Cerebellar nuclear complex (tissue), 1 donor: ENCODE measurements at places on chromosomes 4 and X.

DNA sequence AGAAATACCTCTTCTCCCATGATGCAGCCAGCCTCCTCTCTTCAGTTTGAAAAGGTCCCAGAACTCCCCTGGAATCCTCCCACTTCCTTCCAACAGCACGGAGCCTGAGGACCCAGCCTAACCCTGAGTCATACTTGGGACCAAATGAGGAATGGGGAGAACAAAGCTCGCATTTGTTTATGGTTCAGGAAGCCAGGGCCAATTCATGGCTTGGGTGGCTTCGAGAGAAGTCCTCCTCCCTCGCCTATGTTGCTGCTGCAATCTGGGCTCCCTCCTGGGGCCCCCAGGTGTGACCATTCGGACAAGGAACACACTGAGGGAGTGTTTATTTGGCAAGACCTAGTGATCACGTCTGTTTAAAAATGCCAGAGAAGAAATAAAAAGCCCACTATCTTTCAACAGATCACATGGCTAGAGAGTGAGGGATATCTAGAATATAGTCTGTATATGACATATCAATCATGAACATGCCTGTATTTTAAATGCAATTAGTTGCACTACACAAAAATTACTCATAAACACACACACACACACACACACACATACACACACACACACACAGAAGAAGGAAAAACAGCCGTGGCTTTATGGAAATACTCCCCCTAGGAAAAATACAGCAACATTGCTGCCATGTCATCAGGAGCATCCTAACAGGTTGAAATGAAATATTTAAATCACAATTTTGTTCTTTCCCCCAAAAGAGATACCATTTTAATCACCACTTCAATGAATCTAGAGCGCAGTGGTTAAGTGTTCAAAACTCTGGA lies 155.7 kb upstream of the MAP3K15 start:
- no peak for DNase-seq

DNA sequence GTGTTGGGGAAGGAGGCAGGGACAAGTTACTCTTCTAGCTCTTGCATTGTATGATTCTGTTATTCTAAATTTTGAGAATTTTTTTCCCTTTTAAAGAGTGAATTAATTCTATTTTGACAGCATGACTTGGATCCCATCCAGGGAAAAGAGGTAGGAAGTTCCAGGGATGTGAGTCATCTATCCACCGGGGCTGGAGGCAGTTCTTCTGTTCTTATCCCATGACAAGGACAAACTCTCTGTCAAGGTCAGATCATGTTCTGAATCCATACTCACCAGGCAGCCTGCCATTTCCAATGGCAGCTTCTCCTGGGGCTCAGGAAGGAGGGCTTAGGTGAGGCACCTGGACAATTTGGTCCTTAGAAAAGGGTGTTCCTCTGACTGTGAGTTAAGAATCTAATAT lies 132.0 kb upstream of the MED14 start:
- no peak for DNase-seq

DNA sequence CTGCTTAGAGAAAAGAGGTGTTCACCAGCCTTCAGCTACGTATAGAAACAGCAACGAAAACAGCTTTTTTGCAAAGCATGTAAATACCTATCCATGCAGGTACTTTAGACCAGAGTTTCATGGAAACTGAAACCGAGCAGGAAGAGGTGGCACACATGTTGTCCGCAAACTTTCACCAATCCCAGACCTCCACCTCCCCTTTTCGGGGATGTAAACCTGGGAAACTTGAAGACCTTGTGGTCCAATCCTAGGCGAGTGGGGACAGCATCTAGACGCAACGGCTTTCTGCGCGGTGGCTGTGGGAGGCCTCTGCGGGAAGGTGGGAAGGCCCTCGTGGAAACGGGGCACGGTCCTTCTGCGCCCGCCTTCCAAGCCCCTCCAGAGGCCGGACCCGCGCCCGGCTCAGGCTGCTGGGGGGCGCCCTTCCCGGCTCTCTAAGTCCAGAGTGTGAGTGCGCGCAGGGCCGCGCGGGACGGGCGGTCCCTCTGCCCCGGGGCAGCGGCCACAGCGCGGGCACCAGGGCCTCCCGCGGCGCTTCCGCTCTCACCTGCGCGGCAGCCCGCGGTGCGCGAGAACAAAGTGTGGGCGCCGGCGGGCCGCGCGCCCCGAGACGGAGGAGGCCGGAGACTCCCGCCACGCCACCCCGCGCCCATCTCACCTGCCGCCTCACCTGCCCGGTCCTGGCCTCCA lies 830 bp upstream of the SHROOM2 start:
- DNase-seq = no peak

DNA sequence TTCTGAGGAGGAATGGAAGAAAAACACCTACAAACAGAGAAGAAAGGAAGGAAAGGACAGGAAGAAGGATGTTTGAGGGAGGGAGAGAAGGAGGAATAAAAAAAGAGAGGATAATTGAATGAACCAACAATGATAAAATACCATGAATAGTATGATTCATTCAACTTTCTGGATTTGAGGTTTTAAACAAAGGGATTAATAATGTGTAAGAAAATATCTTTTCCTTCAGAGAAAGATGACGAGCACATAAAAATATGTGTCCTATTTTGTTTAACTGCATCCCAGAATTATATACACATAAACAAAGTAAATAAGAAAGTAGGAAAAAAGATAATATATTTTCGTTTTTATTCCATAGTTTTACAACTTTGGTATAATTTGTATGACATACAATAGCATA lies 1380.4 kb downstream of the STIM2 start:
- DNase-seq = no peak

DNA sequence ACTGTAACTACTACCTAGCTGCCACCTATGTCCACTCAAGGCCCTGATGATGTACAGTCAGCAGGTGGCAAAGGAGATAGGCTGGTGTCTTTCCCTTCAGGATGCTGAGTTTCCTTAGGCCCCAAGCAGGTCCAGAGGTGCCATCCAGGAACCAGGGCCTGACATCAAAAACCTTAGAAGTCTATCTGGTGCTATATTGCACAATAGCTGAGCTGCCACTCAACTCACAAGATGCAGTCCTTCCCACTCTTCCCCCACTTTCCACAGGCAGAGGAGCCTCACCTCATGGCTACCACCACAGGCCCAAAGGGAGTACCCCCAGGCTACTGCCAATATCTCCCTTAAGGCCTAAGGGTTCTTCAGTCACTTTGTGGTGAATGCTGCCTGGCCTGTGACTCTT lies 83.9 kb upstream of the ZNF827 start:
- no peak for DNase-seq

DNA sequence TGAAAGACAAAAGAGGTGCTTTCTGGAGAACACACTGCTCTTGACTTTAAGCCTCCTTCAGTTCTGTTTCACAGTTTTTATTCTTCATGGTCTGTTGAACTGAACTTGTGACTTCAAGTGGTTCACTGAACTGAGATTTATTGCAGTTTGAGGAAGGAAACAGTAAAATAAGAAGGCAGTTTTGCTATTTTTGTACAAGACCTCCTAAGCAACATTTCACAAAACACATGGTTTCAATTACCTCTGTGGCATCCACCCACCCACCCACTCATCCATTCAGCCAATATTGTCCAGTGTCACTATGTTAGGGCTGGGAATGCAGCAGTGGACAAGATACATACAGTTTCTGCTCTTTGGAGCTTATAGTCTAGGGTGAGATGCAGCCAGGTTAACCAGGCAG lies 131.3 kb downstream of the IL1RAPL2 start:
- DNase-seq = no peak

DNA sequence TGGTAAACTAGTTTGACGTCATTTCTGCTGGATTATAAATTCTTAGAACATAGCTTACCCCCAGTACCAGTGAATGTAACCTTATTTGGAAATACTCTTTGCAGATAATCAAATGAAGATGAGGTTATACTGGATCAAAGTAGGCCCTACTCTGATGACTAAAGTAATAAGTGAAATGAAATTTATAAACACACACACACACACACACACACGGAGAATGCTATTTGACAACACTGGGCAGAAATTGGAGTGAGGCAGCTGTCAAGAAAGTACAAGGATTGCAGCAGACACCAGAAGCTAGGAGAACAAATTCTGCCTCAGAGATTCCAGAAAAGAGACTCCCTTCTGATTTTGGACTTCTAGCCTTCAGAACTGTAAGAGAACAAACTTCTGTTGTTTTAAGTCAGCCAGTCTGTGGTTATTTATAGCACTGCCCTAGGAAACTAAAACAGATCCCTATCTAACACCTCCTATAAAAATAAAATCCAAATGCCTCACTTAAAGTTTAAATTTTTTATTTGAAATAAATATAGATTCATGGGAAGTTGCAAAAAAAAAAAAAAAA lies 448.6 kb downstream of the PCDH18 start:
- DNase-seq = no peak

DNA sequence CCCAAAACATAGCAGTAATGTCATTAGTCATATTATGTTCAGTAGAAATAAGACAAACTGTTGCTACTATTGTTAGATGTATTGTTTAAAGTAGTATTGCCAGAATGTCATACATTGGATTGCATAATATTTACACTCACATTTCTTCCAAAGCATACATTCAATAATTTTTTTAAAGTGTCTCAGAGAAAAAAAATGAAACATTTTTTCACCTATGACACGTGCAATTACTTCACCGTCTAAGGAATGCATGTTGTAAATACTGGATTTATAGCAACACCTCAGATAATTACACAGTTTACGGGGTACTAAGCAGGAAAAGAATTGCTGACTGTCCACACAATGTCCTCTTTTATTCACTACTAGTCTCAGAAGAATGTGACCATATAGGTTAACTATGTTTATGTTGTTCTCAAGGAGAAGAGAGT lies 162.1 kb downstream of the PCDH18 start:
- no peak for DNase-seq

DNA sequence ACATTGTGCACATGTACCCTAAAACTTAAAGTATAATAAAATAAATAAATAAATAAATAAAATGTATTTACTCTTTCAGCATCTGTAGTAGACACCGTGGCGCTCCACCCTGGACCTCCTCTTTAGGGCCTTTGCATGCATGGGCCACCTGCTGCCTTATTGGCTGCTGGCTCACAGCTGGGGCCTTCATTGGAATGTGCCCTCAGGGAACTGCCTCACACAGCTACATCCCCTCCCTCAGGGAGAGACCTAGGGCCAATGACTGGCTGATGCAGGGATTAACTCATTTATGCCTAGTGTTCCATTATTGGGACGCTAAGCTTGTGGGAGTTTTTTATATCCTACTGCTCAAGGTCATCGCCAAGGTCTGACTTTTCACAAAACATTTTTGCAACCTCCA lies 302.9 kb upstream of the FTHL17 start:
- no peak for DNase-seq

DNA sequence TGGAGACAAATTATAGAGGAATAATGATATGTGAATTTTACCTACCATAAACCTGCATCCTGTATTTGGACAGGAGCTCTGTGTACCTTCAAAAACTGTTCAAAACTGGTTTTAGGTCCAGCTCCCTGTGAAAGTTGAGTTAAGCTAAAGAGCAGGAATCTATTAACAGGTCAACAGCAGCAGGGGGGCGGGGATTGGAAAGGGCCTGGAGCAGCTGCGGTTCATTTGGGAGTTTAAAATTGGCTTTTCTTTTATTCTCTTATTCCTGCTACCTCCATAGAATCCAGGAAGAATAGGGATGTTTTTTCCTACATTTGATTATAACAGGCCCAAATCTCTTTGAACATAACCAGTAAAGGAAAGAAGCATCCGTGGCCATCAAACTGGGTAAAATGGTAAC lies 23.8 kb downstream of the SHROOM3 start:
- no peak for DNase-seq

DNA sequence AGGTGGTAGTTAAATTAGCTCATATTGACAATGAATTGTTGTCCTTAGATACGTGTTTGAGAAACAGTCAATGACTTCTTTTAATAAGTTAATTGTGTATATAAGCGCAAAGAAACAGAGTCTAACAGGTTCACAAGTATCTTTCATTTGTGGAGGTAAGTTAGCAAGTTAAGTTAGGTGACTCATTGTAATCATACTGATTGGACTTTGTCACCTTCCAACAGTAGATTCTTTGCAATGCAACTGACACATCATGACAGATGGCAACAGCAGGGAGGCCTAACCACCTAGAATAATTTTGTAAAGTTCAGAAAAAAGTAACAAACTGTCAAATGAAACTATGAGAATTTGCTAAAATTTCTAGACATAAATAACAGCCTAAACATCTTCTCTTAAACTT lies 207.6 kb upstream of the PITX2 start:
- no peak for DNase-seq

- no peak for DNase-seq
These were observed 78.7 kb upstream of the DCLK2 start for GRCh38 chr4:149999485-150000074.

GRCh38 chrX:18461431-18461830 lies 36.0 kb downstream of the CDKL5 start:
- DNase-seq = no peak

GRCh38 chrX:122087341-122087740 lies 1039.9 kb downstream of the GLUD2 start:
- DNase-seq = no peak

GRCh38 chrX:134075894-134076718 lies 90.7 kb upstream of the GPC3 start:
- DNase-seq = no peak

DNA sequence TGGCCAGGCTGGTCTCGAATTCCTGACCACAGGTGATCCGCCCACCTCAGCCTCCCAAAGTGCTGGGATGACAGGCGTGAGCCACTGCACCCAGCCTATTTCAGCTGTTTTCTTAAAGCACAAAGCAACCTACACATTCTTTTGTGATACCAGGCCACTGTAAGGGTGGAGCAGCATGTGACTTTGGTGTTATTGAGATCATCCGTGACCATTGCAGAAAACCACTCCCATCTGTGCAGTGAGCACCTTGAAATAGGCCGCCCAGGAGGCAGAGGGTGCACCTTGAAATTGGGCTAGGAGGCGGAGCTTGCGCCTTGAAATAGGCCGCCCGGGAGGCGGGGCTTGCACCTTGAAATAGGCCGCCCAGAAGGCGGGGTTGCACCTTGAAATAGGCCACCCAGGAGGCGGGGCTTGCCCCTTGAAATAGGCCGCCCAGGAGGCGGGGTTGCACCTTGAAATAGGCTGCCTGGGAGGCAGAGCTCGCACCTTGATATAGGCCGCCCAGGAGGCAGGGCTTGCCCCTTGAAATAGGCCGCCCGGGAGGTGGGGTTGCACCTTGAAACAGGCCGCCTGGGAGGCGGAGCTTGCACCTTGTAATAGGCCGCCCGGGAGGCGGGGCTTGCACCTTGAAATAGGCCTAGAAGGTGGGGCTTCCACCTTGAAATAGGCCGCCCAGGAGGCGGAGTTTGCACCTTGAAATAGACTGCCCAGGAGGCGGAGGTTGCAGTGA lies 9.0 kb upstream of the SLC25A6 start:
- no peak for DNase-seq
